Fibroblast of the aortic adventitia (primary cell): ENCODE measurements at places on chromosomes 7 and 10. TPM values are rescaled to one million over a fixed set of nuclear protein-coding genes. Genes with fewer than 3 reads are reported as not detected.

The HOXA7 gene
- total RNA-seq: not detected in 2 replicates

The EIF3A gene
- 144 and 187 TPM in 2 replicates for total RNA-seq

The ZNF727 gene
- 0.57 TPM in 1 of 2 replicates, not detected in the other for total RNA-seq

The ANKRD22 gene
- 0.09 and 0.33 TPM in 2 replicates for total RNA-seq

The NRBF2 gene
- total RNA-seq: 16.6 and 26.6 TPM in 2 replicates

The OR13A1 gene
- total RNA-seq: not detected in 2 replicates

The HPSE2 gene
- total RNA-seq: not detected in 2 replicates

The PLXNA4 gene
- 3.0 and 5.5 TPM in 2 replicates for total RNA-seq

The CALML5 gene
- total RNA-seq: not detected in 2 replicates

The KCP gene
- 0.09 and 1.6 TPM in 2 replicates for total RNA-seq

The TMEM236 gene
- 0.09 and 0.16 TPM in 2 replicates for total RNA-seq

The TSPAN12 gene
- total RNA-seq: 1.5 and 5.6 TPM in 2 replicates

The TMEM229A gene
- total RNA-seq: 3.8 TPM in 1 of 2 replicates, not detected in the other

The CHST15 gene
- total RNA-seq: 2.0 and 5.6 TPM in 2 replicates

The SLC39A12 gene
- not detected in 2 replicates for total RNA-seq

The CC2D2B gene
- 0.09 TPM in 1 of 2 replicates, not detected in the other for total RNA-seq

The GIMAP4 gene
- total RNA-seq: 0.18 and 1.3 TPM in 2 replicates
